ENCODE measurements at places on chromosomes 7 and 10. TPM values are rescaled to one million over a fixed set of nuclear protein-coding genes. Genes with fewer than 3 reads are reported as not detected.

Gene HABP2
- 0.55 TPM for polyA plus RNA-seq

Gene RELN
- 20.0 TPM for polyA plus RNA-seq

DNA sequence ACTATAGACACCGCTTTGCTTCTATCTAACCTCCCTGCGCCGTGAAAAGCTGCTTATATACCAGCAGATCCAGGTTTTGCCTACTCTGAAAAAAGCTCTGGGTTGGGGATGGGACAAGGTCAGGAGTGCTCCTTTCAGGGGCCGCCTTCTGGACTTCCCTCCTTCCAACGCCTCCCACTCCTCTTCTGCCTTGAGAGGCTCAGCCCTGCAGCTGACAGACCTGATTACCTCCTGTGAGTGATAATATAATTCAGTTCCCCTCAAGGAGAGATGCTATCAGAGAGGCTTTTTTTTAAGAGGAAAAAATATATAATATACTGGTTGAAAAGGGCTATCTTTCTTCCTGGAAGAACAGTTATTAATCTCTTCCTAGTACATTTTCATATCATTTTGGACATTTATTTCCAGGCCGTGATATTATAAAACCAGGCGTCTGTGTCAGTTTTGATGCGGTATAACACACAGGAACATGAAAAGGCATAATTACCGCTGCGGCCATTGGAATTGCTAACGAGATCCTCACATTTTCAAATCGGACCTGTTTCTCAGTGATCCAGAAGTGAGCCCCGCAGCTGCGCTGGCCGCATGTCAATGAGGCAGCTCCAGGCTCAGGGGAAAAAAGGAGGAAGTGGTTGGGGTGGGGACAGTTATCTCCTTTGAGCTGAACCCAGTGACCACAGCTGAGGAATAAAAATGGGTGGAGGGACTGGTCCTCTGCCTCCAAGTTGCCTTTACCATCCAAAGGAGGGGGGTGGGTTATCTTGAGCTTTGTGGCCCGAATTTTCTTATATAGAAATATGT is 457.1 kb downstream of the TYW1 start:
- no peak for DNase-seq

Gene ARPC1A
- polyA plus RNA-seq = 105 TPM

- DNase-seq = peak; percentile 61
Observed at GRCh38 chr7:108146070-108146842, 16.1 kb upstream of the LAMB4 start.

Gene PYROXD2
- 13.1 TPM for polyA plus RNA-seq

- no peak for DNase-seq
Observed at GRCh38 chr7:124915242-124915641, 14.4 kb downstream of the POT1 start.

Gene DOCK4
- 16.9 TPM for polyA plus RNA-seq

DNA sequence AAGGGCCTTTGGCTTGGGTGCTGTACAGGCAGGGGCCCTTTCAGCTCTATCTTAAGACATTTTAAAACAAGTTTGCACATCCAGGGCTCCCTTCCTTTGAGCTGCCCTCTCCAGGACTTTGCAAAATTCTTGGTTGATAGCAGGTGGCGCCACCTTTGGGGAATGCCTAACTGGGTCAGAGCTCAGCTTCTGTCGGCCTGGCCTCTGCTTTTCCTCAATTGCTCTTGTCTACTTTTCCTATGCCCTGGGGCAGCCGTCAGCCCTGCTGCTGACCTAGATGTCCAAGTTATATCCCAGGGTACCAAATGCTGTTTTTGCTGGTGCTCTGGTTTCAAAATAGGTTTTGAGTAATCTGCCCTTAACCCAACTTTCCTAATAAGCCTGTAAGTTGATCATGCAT is 65.8 kb downstream of the APBB1IP start:
- no peak for DNase-seq

Gene SORCS3
- 3.8 TPM for polyA plus RNA-seq

DNA sequence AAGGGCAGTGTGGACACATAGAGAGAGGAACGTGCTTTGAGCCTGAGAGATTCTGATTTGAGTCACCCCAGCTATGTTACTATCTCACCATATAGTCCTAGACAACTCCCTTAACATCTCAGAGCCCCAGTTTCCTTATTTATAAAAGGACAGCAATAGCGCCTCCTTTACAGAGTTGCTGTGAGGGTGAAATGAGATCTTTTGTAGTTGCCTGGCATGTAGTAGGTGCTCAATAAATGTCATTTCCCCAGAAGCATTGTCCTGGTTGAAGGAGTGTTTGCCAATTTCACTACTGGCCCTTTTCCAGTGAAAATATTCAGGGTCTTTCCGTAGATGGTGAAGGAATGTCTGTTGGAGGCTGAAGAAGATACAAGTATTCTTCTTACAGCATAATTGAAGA is 51.3 kb upstream of the FAM180A start:
- no peak for DNase-seq

GRCh38 chr7:63112764-63113712 is 885.6 kb upstream of the ZNF722 start:
- DNase-seq = no peak

Gene AKR1C4
- not detected for polyA plus RNA-seq

DNA sequence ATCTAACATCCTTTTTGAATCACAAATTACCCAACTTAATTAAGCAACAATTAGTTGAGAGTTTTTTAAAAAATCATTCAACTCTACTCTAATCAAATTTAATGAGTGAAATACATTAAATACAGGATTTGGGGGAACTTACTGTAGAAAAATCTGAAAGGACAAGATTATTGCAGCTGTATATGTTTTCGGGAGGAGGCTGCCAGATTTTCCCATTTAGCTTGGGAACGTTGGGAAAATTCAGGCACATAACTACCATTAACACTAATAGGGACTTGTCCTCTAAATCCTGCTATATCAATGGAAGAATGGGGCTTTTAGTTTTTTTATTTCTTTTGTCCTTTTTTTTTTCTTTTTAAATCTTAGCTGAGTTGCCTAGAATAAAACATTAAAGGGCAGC is 691.4 kb upstream of the FZD8 start:
- DNase-seq = no peak

DNA sequence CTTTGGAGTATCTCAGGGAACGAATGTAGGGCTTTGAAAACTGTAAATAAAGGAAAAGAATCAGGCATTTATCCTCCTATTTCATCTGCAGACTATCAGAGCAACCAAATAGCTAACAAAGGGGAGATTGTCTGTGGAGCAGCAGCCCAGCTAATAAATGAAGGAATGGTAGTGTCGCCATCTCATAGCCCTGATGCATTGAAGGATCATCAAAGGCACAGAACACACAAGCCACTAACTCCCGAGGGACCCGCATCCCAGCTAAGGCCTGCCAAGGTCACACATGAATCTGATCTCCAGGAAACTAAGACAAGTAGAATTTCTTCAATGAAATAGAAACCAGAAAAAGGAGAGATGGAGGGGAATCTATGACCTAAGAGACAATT is 38.2 kb downstream of the CALML5 start:
- DNase-seq = no peak

Gene SLC26A3
- 0.35 TPM for polyA plus RNA-seq

Gene AKR1D1
- polyA plus RNA-seq = 0.32 TPM

GRCh38 chr7:31478721-31479120 is 35.2 kb upstream of the ITPRID1 start:
- DNase-seq = no peak

Gene TMEM236
- 0.19 TPM for polyA plus RNA-seq

GRCh38 chr10:111129363-111129762 is 52.5 kb downstream of the ADRA2A start:
- DNase-seq = no peak

Gene SFR1
- polyA plus RNA-seq = 9.1 TPM

GRCh38 chr7:110750931-110751605 is 339.9 kb upstream of the LRRN3 start:
- DNase-seq = no peak

- DNase-seq = no peak
Observed at GRCh38 chr7:21965291-21965690, 19.6 kb upstream of the CDCA7L start.

Gene OR13A1
- polyA plus RNA-seq = 0.13 TPM

DNA sequence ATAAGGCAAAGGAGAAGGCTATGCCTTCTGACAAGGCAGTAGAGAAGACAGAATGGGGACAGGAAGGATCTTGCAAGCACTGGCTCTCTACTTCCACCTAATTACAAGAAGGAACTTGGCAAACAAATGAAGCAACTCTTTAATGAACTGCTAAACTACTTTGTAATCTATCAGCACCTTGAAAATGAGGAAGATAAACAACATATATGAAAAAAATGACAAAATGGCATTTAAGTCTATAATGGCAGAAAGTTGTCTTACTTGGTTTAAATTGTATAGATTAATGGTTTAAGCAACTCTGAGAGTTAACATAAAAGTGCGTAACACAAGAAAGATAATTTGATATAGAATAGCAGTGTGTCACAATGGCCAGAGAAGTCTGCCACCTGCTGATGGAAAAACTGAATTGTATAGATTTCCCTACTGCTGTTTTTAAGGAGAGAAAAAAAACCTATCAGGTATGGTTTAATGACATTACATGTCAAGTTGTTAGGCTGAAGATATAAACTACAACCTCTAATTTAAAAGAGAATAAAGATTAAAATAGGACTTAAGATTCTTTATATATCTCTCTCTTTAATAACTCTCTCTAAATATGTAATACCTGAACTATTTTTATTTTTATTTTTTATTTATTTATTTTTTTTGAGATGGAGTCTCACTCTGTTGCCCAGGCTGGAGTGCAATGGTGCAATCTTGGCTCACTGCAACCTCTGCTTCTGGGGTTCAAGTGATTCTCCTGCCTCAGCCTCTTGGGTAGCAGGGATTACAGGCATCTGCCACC is 11.8 kb downstream of the NT5C3A start:
- no peak for DNase-seq

DNA sequence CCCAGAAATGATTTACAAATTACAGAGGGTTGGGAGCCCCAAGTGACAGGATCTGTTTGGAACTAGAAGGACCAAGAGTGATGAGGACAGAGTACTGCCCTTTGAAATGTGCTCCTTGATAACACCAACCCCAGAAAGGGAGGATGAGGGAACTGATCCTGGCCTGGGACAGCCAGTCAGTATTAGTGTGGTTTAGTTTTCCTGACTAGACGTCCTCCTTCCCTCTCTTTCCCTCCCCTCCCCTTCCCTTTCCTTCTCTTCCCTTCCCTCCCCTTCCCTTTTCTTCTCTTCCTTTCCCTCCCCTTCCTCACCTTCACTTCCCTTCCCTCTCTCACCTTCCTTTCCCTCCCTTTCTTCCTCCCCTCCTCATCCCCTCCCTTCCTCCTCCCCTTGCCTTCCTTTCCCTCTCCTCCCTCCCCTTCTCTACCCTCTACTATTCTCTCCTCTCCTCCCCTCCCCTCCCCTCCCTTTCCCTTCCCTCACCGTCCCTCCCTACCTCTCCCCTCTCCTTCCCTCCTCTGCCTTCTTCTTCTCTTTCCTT is 31.0 kb upstream of the BICC1 start:
- DNase-seq = no peak

DNA sequence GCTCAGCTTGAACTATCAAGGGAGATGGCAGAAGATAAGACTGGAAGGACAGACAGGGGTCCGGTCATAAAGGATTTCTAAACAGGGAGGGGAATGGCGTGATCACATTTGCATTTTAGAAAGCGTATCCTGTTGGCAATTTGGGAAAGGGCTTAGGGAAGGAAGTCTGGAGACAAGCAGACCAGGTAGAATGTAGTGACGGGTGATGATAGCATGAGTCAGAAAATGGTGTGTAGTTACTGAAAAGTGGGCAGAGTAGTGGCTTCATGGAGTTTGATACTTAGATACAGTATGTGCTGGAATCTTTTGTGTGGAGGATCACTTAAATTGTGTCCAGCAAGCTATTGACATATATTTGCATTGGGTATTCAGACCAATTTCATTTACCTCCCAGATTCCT is 61.2 kb downstream of the LRGUK start:
- DNase-seq = no peak

GRCh38 chr7:134018306-134018705 is 108.8 kb upstream of the LRGUK start:
- DNase-seq = no peak

- DNase-seq = no peak
Observed at GRCh38 chr10:97843281-97843671, 6.4 kb upstream of the GOLGA7B start.

Gene RBP4
- 18.8 TPM for polyA plus RNA-seq
